Neural progenitor cell (in vitro differentiated cells): ENCODE measurements at places on chromosomes 3 and 15. TPM values are rescaled to one million over a fixed set of nuclear protein-coding genes. Genes with fewer than 3 reads are reported as not detected.

DNA sequence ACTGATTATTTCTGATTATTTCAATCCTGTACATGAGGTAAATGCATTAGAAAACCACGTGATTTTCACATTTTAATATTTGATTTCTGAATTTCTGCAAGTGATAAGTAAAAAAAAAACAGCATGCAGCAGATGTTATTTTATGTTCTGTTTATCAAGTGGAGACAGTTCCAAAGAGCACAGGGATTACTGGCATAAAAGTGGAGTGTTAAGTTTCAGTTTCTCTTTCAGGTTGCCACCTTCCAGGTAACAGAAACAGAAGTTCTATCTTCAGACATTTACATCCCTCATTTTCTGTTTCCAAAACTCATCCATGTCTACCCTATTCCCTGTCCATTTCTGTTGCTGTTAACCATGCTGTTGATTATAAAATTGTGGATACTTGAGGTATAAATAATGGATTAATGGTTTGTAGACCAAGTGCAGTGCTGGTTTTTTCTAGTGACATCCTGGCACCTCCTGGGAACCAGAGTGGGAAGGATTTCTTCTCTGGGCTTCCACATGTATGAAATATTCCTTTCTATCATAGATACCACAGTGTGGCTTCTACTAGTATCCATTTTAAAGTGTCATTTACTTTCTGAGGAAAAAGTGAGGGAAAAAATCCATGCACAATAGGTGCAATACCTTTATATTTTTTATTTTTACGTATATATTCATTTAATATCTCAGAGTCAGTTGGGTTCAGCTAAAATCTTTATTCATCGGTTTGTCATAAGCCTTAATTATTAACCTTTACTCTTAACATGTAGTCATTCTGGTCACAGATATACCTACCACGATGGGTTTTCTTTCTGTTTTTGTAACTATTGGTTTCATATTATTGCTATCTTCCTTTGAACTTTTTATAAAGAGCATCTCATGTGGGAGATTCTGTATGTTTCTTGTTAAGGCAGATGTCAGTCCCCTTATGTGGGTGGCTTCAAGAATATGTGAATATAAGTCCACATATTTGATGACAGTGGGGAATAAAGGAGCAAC is 1010.0 kb downstream of the SQOR start:
- H3K4me1 ChIP-seq: no peaks in the 10 kb centered on the region
- H3K27ac ChIP-seq: no peak overlapping the region
- H3K36me3 ChIP-seq: no peaks in the 10 kb centered on the region
- H3K27me3 ChIP-seq: no peaks in the 10 kb centered on the region

DNA sequence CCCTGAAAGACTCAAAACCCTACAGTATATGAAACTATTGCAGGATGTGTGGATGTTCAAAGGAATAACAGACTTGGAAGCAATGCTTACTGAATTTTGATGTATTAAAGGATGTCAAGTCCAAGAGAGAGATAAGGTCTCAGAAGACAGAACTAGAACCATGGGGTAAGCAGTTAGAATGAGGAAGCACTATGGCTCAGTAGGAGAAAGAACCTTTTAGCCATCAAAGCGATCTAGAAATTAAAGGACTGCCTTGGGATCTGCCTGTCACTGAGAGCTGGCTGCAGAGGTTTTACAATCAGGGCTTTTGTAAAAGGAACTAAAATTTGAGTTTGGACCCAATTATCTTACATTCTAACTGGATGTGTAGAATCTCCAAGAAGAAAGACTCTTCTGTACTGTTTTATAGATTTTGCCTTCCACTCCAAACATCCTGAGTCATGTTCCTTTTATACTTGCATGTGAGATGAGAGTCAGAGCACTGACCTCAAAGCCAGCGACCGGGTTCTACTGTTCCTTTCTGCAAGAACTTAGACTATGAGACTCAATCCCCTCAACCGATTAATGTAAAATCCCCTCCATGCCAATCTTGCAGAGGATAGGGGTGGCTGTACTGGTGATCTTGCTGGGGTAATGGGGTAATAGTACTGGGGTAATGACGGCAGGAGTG is 412.3 kb upstream of the TPRG1 start:
- no peak for DNase-seq
- H3K36me3 ChIP-seq: no peaks in the 10 kb centered on the region
- no peaks in the 10 kb centered on the region for H3K4me1 ChIP-seq
- no peak overlapping the region for H3K27ac ChIP-seq
- H3K4me3 ChIP-seq: no peak overlapping the region

GRCh38 chr3:123285931-123286307 is 84.2 kb downstream of the SEC22A start:
- H3K27ac ChIP-seq: no peak overlapping the region
- H3K27me3 ChIP-seq: no peaks in the 10 kb centered on the region
- H3K4me3 ChIP-seq: no peak overlapping the region
- H3K36me3 ChIP-seq: no peaks in the 10 kb centered on the region
- no peak for DNase-seq

DNA sequence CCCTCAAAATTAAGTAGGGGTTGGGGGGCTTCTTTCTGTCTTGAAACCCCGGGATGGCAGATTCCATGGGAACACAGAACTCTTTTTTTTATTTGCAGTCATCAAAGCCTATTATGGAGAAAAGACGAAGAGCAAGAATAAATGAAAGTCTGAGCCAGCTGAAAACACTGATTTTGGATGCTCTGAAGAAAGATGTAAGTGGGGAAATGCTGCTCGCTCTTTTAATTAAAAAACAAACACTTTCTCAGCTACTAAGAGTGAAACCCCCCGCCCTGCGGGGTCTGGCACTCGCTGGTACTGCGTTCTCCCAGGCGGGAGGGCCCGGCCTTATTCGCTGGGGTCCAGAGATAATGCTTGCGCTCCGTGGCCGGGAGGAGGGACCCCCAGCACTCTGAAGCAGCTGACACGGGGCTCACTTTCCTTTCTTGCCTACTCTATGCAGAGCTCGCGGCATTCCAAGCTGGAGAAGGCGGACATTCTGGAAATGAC is 615 bp downstream of the HES1 start:
- peaks cover 55% of the 10 kb centered on the region for H3K4me1 ChIP-seq
- H3K27ac ChIP-seq: peak overlapping the region; percentile 51
- DNase-seq: peak; percentile 76
- peak overlapping the region; percentile 71 for H3K4me3 ChIP-seq

- H3K4me1 ChIP-seq: no peaks in the 10 kb centered on the region
- H3K27ac ChIP-seq: no peak overlapping the region
- H3K4me3 ChIP-seq: no peak overlapping the region
Measured at GRCh38 chr3:62164196-62164595, 209.2 kb downstream of the FEZF2 start.

- no peak overlapping the region for H3K27ac ChIP-seq
- H3K4me1 ChIP-seq: no peaks in the 10 kb centered on the region
- no peak overlapping the region for H3K4me3 ChIP-seq
Measured at GRCh38 chr3:117558681-117559080, 849.1 kb downstream of the TUSC7 start.

DNA sequence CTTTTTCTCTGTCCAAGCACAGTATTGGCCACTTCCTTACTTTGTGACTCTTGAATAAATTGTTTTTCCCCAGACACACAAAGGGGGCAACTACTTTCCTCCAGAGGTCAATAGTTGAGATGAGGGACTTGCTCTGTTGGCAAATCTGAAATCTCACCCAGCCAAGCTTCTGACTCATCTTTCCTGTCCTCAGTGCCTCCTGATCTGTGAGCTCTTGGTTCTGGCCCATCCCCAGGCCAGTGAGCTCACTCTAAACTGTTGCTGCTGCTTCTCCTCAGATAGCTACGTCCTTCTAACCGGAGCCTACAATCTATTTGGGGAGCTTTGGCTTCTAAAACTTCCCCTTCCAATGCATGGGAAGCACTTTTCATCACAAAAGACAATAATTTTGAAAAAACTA is 50.0 kb upstream of the NMD3 start:
- H3K4me1 ChIP-seq: no peaks in the 10 kb centered on the region
- no peaks in the 10 kb centered on the region for H3K36me3 ChIP-seq
- no peaks in the 10 kb centered on the region for H3K27me3 ChIP-seq
- no peak overlapping the region for H3K4me3 ChIP-seq
- H3K27ac ChIP-seq: no peak overlapping the region

GRCh38 chr15:101167411-101167752 is 84.5 kb downstream of the CHSY1 start:
- H3K4me3 ChIP-seq: no peak overlapping the region
- no peaks in the 10 kb centered on the region for H3K27me3 ChIP-seq
- no peak for DNase-seq
- peaks cover 3% of the 10 kb centered on the region for H3K4me1 ChIP-seq
- H3K36me3 ChIP-seq: no peaks in the 10 kb centered on the region
- H3K27ac ChIP-seq: no peak overlapping the region

GCNT3 gene
- total RNA-seq: not detected in 2 replicates

NDUFAF3 gene
- 26.2 and 36.8 TPM in 2 replicates for total RNA-seq

EEF1AKMT4 gene
- 3.7 and 6.0 TPM in 2 replicates for total RNA-seq

UROC1 gene
- total RNA-seq: not detected in 2 replicates
